ENCODE measurements at places on chromosomes 7 and 10. TPM values are rescaled to one million over a fixed set of nuclear protein-coding genes. Genes with fewer than 3 reads are reported as not detected.

DNA sequence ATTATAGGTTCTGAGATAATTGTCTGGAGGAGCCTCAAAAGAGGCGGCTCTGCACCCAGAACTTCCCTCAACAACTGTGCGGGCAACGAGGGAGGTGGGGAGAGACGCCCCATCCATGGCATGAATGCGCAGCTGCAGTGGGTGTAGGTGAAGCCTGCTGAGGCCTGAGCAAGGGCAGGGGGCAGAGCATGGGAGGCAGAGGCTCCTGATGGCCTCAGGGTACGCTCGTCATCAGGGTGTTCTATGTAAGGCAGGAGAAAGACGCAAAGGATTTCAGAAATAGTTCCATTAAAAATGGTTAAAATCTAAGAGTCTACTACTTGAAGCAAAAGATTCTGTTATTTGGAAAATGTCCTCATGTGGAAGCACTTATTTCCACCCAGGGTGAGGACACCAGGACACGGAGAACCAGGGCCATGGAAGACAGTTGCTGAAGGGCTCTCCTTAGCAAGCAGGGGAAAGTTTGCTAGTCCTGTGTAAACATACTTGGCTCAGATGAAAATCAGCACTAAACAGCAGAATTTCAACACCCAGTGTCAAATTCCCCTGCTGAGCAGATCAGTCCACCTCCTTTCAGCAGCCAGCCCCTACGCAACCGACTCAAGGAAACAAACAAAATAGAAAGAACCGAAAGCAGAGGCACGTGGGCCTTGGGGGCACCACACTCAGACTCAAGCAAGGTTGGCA is 18.9 kb downstream of the INSIG1 start:
- DNase-seq: no peak

GRCh38 chr10:109450702-109451101 is 472.6 kb downstream of the XPNPEP1 start:
- DNase-seq: no peak

- no peak for DNase-seq
These were observed 1.9 kb downstream of the SKIDA1 start for GRCh38 chr10:21523557-21524008.

DNA sequence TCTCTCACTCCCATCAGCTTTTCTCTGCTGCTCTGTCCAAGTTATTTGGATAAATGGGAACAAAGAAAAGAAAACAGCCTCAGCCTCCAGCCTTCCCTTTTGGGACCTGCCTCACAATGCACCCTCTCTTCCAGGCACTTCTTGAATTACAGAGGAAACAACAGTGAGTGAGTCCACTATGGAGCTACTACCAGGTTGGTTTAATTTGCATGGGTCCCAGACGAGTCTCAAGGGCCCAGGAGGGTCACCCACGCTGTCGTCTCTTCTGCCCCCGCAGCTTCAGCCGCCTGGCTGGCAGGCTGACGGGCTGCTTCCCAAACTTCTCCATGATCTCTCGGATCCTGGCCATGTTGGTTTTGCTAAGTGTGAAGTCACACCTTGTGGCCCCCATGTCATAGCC is 80.4 kb downstream of the GPR26 start:
- DNase-seq: no peak

- DNase-seq: no peak
These were observed 731.5 kb upstream of the FZD8 start for GRCh38 chr10:36373424-36374096.

DNA sequence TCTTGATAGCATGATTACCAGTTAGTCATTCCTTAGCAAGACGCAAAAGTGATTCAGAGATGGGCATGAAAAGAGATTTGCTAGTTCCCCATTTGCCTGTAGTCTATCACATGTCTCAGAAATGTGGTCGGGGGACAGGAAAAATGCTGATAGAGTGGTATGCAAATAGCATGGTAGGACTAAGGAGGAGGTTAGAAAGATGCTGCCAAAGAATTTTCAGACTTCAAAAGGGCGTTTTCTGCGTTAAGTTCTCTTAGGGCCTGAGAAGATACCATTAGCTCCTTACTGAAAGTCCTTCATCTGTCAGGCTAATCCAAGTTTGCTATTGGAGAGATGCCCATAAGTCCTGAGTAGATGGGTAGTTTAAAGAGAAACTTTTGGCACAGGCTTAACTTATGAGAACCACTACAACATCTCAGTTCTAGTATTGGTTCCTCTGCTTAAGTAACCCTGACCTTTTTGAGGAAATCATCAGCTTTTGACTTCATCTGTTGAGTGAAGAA is 2.7 kb downstream of the CALD1 start:
- DNase-seq: no peak

DNA sequence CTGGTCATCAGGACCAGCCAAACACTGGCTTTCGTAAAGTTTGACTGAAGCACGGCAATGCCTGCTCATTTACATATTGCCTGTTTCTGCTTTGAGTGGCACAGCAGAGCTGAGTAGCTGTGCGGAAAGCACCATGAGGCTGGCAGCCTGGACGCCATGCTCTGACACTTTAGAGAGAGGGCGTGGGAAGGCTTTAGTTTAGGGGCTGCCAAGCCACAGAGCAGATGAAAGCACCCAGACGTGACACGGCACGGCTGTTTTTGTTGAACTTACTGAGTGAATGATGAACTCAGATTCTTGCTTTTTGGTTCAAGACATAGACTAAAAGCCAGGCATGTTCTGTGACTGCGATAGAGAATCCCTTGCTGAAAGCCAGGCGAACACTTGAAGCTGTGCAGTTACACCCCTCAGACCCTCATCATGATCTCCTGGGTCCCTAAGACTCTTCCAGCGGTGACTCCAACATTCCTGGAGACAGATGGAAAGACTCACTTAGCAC is 182.1 kb downstream of the ZMYND11 start:
- peak; percentile 56 for DNase-seq

DNA sequence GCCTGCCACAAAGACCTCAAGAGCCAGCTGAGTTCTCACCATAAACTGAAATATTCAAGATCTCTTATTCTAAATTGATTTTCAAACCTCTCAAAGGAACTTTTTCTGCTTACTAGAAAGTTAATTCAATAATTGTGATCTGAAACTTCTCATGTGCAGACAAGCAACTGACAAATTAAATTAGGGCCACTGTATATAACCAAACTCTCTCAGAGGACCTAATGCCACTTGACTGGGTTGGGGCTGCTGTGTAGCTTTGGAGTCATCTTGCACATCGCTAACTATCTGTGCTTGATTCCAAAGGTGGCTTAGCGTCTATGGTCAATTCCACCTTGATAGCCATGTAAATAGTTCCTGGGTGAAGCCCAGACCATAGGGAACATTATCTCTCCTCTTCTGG is 345.2 kb downstream of the GPR37 start:
- DNase-seq: no peak

DNA sequence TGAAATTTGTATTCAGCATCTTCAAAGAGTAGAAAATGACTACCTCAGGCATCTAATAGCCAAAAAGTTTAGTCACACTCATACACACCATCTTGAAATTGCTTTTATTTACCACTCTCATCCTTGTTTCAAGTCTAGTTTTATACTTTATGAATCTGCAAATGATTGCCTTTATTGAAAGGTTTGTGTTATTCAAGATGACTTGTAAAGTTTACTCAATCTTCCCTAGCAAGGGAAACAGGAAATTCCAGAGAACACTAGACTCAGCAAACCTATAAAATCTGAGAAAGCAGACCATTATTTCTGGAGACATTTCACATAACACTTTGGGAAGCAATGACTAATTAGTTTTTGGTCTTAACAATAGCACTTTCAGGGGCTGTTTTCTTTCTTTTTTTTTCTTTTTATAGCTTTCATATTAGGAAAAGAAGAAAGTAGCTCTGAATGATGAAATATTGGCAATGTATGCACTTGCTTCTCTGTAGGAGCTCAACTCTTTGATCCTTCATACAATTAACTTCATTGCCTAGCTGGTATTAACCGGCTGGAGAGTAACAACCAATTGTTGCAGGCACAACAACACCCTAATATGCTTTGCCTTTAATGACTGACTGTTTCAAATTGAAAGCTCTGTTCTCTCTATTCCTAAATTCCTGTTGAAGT is 68.9 kb upstream of the HDAC9 start:
- no peak for DNase-seq

DNA sequence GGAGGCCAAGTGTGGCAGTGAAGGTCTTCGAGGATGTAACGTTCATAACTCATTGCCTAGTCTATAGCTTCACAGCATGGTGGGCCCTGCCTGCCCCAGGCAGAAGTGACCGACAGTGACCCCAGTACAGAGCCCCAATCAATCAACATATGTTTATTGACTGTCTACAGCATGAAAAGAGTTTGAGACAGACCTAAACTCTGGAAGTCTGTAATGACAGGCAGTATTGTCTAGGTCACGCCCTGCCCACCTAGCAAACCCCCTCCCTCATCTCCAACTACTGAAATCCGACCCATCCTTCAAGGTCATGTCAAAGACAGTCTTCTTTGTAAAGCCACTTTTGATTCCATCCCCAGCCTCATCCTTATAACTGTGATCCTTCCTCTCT is 43.9 kb downstream of the LYZL1 start:
- DNase-seq: no peak

DNA sequence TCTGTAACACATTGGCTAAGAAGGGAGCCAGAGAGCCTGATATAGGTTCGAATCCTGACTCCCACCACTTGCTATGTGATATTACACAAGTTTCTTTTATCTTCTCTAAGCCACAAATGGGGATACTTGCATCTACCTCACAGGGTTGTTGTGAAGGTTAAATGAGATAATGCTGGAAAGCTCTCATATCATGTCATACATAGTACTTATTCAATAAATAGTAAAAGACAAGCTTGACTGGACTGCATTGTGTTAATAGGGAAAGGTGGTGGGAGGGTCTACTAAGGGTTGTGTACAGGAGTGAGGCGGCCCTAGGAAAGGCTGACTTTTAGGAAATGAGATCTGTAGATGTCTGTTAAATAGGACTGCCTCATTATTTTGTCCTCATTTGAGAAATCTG is 35.8 kb upstream of the DNMBP start:
- no peak for DNase-seq

GRCh38 chr10:129470103-129470851 is 3.2 kb downstream of the MGMT start:
- no peak for DNase-seq

GRCh38 chr10:10589540-10590303 is 427.9 kb upstream of the CELF2 start:
- DNase-seq: no peak

The TLX1 gene
- total RNA-seq: 0.74 TPM

The CPA5 gene
- not detected for total RNA-seq

The COL17A1 gene
- not detected for total RNA-seq

The CYP3A4 gene
- not detected for total RNA-seq

The CAV1 gene
- 345 TPM for total RNA-seq

The TAS2R38 gene
- total RNA-seq: not detected

The PTN gene
- total RNA-seq: 22.4 TPM

The HKDC1 gene
- not detected for total RNA-seq

The LRIT1 gene
- not detected for total RNA-seq

The ASB15 gene
- 39.8 TPM for total RNA-seq

The REPIN1 gene
- total RNA-seq: 107 TPM

The POT1 gene
- 17.6 TPM for total RNA-seq

The CAMK1D gene
- total RNA-seq: 2.0 TPM

The PKD2L1 gene
- total RNA-seq: not detected
